Effector memory CD8-positive, alpha-beta T cell (primary cell): ENCODE measurements at places on chromosomes 16 and 17.

GRCh38 chr17:17343160-17343735 lies 40.1 kb downstream of the NT5M start:
- no peak for DNase-seq

GRCh38 chr17:34378664-34379101 lies 15.7 kb upstream of the CCL1 start:
- DNase-seq = no peak

GRCh38 chr16:3070608-3071111 lies 5.2 kb downstream of the IL32 start:
- no peak for DNase-seq

GRCh38 chr16:57855188-57855587 lies 52.9 kb upstream of the KIFC3 start:
- DNase-seq = no peak

DNA sequence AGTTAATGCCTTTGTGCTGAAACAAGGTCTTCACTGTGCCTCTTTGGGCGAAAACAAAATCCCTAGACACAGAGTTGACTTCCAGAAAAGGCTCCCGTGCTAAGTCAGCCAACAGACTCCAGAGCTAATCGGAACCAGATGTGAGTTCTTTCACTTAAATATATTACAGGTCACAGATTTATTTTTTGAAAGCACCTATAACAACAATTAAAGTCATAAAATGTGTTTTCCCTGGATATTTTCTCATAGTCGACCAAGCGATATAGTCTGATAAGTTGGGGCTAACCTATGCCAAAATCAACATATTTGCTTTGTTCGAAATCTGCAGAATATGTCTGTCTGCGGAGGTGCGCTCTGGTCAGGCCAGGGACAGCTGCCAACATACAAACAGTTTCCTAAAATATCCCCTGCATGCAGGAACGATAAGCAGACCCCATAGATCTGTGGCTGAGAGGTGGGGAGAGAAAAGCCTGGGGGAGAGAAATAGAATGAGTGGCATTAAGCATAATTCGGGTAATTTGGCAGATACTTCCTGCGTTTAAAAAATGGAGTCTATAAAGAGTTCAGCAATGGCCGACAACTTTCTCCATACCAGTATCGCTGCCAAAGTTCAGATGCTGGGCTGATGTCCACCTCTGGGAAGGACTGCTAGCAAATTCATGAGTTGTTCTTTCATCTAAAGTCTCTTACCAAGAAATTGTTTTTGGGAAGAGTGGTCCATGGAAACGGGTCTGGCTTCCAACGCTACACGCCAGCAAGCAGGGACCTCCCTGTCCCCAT lies 50.8 kb upstream of the MYH10 start:
- DNase-seq = no peak

GRCh38 chr16:19183187-19183586 lies 15.1 kb downstream of the SYT17 start:
- DNase-seq = no peak

DNA sequence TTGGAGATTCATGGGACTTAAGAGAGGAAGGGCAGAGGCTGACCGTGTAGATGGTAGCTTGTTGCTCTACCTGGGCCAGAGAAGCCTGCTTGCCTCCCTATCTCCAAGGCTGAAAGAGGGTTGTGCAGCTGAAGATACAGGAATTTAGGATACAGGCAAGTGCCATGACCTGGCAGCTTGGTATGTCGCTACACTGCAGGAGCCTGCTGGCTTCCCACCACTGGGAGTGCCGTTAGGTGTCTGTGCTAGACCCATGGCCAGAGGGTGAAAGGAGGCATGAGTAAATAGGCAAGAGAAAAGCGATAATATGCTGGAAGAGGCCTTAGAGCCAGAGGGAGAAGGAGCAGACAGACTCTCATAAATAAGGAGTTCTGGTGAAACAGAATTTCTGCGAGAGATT lies 10.6 kb downstream of the NAA60 start:
- no peak for DNase-seq

GRCh38 chr16:80463751-80464495 lies 76.9 kb upstream of the DYNLRB2 start:
- DNase-seq = no peak

DNA sequence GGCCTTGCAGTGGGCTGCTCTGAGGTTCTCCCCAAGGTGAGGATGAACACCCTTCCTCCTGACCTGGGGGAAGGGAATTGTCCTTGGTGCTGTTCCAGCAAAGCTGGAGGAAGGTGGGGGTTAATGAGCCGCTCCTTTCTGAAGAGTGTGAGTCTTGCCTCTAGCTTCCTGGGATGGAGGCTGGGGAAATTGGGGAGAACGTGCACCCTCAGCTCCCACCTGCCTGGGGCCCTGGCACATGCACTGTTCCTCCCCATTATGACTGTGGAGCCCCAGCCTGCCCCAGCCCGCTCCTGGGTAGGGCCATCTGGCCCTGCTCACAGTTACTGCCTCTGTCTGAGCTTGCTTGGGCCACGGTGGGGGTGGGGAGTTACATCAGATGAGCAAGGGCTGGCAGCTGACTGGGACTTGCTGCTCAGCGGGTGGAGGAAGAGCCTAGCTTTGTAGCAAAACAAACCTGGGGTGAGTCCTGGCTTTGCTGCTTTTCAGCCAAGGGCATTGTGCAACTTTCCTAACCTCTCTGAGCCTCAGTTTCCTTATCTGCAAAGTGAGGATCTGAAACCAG lies 11.1 kb downstream of the TNS4 start:
- no peak for DNase-seq

DNA sequence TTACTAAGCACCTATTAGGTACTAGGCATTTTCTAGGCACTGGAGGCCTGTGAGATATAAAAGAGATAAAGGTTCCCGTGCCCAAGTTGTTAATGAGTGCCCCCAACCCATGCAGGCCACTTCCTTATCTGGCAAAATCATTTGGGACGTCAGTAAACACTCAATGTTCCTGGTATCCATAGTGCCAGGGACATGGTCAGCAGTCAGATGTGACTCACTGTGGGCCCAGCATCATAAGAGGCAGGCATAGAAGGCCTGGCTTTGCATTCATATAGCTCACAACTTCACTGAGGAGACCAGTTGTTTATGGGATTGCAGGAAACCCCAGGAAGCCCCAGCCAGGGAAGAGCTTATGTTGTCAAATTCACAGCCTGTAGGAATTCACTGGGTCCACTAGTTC lies 81.1 kb downstream of the MRC2 start:
- no peak for DNase-seq

DNA sequence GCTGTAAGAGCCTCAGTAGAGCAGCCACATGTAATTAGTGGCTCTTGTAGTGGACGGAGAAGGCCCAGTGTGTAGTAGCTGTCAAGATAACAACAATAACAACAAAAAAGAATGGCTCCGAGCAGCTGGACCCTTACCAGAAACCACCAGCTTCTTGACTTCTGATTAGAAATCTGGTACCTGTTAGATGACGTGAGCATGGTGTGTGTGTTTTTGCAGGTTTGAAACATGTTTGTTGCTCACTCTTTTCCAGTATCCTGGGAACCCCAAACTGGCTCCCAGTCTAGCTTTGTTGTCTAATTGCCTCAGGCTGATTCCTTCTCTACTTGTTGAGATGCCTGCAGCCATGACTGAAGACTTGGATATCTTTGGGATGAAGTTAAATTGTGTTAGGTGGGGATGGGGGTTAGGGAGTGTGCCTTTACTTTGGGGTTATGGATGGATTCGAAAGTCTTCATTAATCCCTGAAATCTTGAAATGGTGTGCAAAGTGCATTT lies 21.0 kb downstream of the IGF2BP1 start:
- DNase-seq = no peak

- DNase-seq = peak; percentile 72
These were observed 3.3 kb upstream of the TRARG1 start for GRCh38 chr17:1275962-1276736.

GRCh38 chr16:69311533-69312387 lies 610 bp downstream of the VPS4A start:
- peak; percentile 29 for DNase-seq

DNA sequence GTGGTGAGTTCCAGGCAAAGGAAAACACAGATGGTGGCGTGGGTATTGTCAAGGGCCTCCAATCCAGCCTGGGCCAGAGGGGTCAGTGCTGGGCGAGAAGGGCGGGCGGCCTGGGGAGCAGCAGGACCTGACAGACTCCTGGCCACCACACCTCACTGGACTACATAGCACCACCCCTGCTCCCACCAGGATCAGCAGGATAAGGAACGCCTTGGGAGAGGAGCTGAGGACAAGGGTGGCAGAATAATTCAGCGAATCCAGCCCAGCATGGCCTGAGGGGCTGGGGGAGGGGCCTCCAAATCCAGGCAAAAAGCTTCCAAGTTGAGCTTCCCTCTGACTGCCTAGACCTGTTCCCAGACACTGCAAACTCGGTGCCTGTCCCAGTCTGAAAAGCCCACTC lies 6.5 kb downstream of the DLX4 start:
- DNase-seq = no peak

- no peak for DNase-seq
These were observed 2.5 kb upstream of the ABCC12 start for GRCh38 chr16:48158296-48158695.

- no peak for DNase-seq
These were observed 64.5 kb upstream of the CIBAR2 start for GRCh38 chr16:85176541-85177447.

GRCh38 chr17:75849724-75850123 lies 5.4 kb downstream of the WBP2 start:
- no peak for DNase-seq
